Activated naive CD4-positive, alpha-beta T cell treated with anti-CD3 and anti-CD28 coated beads for 36 hours (primary cell): ENCODE measurements at places on chromosomes 13 and 19.

GRCh38 chr13:59368693-59369092 lies 795.0 kb downstream of the DIAPH3 start:
- no peak for DNase-seq

DNA sequence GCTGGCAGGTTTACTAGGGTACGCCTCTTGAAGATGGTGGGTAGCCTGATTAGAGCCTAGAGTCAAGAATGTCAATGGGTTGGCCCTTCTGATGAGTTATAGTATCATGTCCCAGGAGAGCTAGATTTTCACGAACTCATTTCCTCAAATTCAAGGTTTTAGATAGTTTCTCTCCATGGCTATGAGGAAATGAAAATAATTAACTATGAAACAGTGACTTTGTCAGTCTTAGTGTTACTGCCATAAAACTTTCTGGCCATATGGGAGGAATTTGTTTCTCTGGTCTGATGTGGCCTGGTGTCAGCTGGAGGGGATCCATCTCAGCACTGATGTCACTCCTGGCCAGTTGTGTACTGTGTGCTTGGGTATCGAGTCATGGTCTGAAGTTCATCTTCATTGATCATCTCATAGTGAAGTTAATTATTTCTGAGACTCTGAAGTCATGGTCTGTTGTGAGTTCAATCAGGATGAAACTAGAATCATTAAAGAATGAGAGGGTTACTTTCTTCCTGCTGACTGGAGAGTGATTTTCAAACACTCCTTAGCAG lies 49.4 kb upstream of the TNFSF11 start:
- DNase-seq, result no peak

GRCh38 chr19:29810504-29810871 lies 1.3 kb upstream of the CCNE1 start:
- DNase-seq, result peak; percentile 23

GRCh38 chr13:108855737-108856387 lies 226.5 kb downstream of the MYO16 start:
- DNase-seq, result no peak

DNA sequence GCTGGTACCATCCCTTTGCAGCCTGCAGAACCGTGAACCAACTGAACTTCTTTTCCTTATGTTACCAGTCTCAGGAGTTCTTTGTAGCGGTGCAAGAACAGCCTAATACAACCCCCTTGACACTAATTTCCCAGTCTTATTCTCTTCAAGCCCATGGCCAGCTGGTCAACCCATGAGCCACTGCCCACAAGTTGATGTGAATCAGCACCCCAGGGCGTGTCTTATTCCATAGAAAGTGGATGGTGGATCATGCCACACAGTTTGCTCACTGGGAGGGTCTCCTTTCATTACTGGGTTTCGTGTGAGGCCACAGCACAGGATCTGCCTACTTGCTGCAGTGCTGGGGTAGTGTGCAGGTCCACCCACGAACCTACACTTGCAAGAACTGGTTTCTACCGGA lies 27.0 kb downstream of the TEX29 start:
- DNase-seq, result no peak

DNA sequence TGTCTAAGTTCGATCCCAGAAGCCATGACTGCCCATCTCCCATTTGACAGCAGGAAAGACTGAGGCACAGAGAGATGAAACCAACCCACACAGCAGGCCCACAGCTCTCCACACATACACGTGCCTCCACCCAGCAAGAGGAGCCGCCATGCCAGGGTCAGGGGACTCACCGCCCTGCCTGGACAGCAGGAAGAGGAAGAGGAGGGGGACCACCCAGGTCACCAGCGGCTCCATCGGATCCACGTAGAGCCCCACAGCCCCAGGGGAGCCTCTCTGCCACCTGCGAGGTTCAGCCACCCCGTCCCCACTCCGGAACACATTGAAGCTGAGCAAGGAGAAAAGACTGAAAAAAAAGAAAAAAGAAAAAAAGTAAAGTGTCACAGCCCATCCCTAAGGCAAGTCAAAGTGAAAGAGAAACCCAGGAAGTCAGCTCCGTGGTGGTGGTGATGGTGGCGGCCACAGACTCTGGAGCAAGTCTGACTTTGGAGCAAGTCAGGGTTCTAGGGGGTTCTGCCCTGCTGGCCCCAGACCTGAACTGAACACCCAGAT lies at the start of gene IL12RB1:
IL12RB1 (minus strand) TSS at position 345 of the 549 bp plus-strand sequence; CDS start at position 234, 111 bp downstream.
- peak; percentile 83 for DNase-seq

DNA sequence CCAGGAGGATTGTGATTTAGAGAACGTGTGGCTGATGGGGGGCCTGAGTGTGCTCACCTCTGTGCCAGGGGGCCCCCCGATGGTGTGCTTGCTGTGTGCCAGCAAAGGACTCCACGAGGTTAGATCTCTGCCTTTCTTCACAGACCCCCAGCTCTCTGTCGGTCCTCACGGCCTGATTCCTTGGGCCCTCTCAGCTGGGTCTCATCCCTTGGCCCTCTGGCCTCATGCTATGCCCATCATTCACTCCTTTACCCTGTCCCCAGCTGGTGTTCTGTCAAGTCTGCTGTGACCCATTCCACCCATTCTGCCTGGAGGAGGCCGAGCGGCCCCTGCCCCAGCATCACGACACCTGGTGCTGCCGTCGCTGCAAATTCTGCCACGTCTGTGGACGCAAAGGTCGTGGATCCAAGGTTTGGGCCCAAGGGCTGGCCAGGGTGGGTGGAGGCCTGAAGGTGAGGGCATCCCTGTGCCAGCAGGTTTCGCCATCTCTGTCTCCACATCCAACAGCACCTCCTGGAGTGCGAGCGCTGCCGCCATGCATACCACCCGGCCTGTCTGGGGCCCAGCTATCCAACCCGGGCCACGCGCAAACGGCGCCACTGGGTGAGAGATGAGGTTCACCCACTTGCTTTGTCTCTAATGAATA lies 7.5 kb downstream of the KMT2B start:
- no peak for DNase-seq

- DNase-seq, result no peak
Measured at GRCh38 chr19:17888260-17888659, 16.5 kb downstream of the SLC5A5 start.

GRCh38 chr13:110248449-110249143 lies 58.4 kb downstream of the COL4A1 start:
- DNase-seq, result no peak

- DNase-seq, result no peak
Measured at GRCh38 chr19:45764475-45764874, 4.6 kb downstream of the SIX5 start.

DNA sequence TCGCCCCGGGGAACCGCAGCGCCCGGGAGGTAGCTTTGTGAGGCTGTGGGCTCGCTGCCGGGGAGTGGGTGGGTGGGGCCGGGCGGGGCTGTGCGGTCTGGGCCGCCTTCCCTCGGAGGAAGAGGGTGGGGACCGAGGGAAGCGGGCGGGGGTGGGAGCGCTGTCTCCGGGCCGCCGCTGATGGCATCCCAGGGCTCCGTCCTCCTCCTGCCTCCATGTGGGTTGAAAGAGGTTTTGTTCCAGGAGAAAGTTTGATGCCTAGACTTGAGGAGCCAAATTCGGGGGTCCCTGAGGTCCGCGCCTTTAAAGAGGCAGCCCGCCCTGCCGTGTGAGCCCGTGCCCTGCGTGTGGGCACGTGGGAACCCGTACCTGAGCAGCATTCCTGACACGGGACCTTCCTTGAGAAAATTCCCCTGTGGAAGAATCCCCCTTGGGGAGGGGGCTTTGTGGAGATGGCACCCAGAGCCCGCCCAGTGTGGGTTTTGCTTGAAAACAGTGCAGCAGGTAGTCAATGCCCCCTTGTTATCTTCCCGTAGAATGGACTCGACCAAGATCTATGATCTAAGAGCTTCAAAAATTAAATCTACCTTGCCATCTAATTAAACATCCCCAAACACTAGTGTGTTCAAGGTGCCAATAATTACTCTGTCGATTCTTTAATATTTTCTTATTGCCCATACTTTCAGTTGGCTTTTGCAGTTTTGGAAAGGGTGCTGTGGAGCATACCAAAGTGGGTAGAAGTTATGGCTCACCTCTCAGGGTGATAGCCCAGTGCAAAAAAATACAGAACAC lies 107.8 kb downstream of the RXFP2 start:
- DNase-seq, result no peak
